ENCODE measurements at places on chromosomes 7 and 10.

DNA sequence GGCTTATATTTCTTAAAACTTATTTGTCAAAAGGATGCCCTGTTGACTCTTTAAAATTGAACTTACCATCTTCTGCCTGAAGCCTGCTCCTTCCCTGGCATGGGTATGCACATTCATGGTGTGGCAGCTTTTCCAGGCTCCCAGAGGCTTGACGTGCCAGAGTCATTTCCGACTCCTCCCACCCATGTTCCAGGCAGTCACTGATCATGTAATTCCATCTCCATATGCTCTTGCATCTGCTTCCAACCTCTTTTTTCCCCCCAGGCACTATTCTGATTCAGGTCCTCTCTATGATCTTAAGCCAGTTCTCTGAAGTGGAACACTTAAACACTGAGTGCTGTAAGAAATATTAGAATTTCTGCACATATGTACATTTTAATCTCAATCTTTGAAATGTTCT, 82.2 kb downstream of the CFAP58 start:
- DNase-seq: no peak

- no peak for DNase-seq
Observed at GRCh38 chr7:100371561-100372171, 1.6 kb upstream of the PILRA start.

DNA sequence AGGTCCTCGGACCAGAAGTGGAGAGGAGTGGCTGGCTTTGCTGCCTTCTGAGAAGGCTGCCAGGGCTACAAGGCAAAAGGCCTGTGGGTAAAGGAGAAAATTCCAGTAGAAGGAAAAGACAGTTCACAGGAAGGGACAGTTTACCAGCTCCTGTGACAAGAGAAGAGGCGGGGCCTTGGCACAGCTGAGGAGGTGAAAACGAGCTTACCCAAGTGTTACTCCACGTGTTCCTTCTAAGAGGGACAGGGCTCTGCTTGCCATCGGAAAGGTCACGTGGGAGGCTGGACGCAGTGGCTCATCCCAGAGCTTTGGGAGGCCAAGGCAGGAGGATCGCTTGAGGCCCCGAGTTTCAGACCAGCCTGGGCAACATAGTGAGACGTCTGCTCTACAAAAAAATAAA, 129.4 kb upstream of the ZNF746 start:
- DNase-seq: no peak

- no peak for DNase-seq
Observed at GRCh38 chr7:140674899-140675701, 2.4 kb downstream of the ADCK2 start.
